ENCODE measurements at places on chromosomes 16 and 17.

DNA sequence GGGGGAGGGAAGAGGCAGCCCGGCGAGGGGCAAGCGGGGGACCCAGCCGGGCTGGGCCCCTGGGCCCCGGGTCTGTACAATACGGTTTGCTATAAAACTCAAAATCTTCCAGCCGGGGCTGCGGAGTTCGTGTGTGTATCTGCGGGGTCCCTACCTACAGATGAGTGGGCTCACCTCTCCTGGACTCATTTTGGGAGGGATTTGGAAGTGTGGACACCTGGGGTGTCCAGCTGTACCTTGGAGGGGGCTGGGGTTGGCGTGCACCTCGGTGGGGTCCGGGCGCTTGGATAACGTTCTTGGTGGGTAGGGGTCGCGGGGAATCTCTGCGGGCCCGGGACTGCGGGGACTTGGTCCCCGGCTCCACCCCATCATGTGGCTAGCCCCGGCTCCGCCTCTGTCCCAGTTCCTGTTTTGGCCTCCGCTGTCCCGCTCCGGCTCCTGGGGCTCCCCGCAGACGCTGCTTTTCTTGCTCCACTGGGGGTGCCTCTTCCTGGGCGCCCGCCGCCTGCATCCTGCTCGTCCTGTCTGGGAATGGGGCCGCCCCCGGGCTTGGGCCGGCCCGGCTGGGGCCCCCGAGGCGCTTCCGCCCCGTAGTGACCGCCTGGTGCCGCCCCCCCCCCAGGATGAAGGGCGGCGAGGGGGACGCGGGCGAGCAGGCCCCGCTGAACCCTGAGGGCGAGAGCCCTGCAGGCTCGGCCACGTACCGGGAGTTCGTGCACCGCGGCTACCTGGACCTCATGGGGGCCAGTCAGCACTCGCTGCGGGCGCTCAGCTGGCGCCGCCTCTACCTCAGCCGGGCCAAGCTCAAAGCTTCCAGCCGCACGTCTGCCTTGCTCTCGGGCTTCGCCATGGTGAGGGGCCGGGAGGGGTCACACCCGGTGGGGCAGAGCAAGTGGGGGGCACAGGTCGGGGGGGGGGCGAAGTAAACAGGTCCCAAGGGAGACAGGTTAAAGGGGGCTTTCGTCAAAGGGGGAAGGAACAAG is at the start of gene ORAI3:
ORAI3 (plus strand) TSS at position 402 of the 983 bp plus-strand sequence; CDS start at position 624, 222 bp downstream.
- DNase-seq, result peak; percentile 39

- no peak for DNase-seq
These were observed 50.2 kb upstream of the NDRG4 start for GRCh38 chr16:58449768-58450167.

DNA sequence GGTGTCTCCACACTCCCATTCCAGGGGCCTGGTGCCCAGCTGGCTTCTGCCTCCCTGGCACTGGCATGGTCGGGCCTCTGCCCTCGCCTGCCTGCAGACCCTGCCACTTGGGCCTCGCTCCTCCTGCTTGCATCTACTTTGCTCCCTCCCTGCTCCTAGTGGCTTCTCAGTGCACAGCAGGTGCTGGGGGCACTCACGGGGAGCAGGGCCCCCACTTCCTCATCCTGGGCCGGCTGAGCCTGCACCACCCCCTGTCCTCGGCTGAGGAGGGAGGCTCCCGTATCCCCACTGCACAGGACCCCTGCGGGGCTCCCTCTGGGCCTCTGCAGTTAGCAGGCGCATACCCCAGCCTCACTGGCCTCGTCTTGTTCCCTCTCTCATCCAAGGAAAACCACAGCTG is 35.2 kb downstream of the CIBAR2 start:
- DNase-seq, result no peak

GRCh38 chr16:67426950-67427349 is 4.0 kb upstream of the HSD11B2 start:
- DNase-seq, result no peak

DNA sequence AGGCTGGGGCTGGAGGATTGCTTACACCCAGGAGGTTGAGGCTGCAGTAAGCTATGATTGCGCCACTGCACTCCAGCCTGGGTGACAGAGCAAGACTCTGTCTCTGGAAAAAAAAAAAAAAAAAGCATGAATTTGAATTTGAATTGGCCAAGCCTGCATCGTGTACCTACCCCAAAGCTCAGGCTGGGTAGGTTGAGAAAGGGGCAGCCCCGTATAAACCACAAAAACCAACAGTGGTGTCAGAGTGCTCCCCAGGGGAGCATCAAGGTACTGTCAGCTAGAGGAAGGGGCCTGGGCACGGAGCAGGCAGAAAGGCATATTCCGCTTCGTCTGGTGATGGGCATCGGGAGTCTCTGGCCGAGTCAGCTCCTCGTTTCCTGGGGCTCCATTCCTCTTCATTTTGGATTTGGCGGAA is 40.9 kb downstream of the RAP1GAP2 start:
- DNase-seq, result no peak

GRCh38 chr17:79937391-79938335 is 98.0 kb downstream of the TBC1D16 start:
- DNase-seq, result no peak

DNA sequence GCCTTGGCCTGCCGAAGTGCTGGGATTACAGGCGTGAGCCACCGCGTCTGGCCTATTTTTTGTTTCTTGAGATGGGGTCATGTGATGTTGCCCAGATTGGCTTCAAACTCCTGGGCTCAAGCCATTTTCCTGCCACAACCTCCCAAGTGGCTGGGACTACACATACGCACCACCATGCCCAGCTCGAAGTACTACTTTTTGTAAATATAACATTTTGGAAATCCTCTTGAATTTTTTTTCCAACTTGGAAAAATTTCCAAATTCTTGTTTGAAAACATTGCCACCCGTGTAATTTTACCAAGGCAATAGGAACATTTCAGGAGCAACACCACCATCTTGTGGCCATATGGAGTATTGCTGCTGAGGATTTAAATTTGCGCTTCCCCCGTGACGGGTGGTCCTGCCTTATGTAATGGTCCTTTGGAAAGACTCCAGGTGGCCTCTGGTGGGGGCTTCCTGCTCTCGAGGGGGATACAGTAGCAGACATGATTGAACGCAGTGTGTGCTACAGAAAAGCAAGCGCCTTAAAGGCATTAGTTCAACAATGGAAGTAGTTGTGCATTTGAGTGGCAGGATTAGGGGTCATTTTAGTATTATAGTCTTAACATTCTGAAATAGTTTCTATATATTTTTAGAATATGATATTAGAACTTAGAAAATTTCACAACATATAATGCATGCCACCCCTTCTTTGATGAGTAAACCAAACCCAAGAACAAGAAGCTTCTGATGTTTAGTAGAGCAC is 8.0 kb downstream of the FLYWCH1 start:
- peak; percentile 58 for DNase-seq

DNA sequence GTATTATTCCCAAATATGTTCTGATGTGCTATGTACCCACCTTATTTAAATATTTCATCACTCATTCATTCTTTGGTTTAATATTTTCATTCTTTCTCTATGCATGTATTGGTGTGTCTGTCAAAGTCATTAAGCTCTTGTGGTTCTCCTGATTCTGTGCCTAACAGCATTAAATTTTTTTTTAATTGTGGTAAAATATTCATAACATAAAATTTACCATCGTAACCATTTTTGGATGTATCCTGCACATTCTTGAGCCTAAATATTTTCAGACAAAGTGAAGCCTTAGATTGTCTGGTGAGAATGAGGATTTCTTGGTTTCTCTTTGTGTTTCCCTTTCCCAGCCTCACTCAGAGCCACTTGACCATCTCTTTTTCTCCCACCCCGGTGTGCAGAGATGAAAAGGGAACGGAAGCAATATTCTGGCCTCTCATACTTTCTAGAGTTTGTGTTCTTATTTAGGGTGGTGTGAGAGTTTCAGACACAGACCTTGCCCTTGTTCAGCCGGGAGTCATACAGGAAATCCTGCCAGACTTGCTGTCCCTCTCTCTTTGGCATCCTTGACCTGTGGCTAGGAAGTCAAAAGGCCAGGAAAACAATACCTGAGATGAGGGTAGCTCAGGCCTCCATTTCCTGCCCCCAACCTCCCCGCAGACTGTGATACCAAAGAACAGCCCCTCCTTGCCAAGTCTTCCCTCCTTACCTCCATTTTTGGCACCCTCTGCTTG is 4.9 kb downstream of the CCL5 start:
- DNase-seq, result no peak

DNA sequence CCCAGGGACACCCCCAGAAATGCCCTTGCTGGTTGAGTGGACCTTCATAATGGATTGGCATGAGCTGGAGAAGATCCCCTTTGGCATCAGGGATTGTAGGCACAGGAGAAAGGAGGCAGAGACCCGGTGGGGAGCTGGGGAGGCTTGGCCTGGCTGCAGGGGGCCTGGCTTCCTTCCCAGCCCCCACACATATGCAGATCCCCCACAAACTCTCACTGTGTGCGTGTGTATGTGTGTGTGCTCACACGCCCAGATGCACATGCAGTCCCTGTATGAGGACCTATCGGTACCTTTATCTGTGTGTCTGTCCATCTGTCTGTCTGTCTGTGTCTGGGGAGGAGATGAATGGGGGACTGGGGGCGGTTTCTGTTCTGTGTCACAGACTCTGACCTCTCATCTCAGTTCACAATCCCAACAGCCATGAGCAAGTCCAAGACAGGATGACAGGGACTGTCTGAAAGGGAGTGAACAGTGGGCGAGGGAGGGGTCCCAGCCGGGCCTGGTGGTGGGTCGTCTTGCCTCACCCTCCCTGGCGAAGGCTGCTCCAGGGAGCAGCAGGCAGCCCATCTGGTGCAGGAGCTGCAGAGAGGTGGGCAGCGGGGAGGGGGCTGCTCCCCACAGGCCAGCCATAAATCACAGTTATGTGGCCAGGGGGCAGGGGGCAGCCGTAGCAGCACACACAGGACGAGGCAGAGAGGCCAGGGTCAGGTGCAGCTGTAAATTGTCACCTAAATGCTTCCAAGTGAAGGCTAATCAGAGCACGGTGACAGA is 46.7 kb upstream of the LHX1 start:
- DNase-seq, result no peak

- no peak for DNase-seq
These were observed 46.3 kb downstream of the CYB5D2 start for GRCh38 chr17:4189280-4189679.

- DNase-seq, result no peak
These were observed 51.6 kb downstream of the DNAH17 start for GRCh38 chr17:78525511-78526160.

- DNase-seq, result no peak
These were observed at the start of gene VAMP2 for GRCh38 chr17:8162233-8162996. TSS of gene VAMP2 (minus strand) at chr17:8162948. CDS start at chr17:8162879, 69 bp downstream.

DNA sequence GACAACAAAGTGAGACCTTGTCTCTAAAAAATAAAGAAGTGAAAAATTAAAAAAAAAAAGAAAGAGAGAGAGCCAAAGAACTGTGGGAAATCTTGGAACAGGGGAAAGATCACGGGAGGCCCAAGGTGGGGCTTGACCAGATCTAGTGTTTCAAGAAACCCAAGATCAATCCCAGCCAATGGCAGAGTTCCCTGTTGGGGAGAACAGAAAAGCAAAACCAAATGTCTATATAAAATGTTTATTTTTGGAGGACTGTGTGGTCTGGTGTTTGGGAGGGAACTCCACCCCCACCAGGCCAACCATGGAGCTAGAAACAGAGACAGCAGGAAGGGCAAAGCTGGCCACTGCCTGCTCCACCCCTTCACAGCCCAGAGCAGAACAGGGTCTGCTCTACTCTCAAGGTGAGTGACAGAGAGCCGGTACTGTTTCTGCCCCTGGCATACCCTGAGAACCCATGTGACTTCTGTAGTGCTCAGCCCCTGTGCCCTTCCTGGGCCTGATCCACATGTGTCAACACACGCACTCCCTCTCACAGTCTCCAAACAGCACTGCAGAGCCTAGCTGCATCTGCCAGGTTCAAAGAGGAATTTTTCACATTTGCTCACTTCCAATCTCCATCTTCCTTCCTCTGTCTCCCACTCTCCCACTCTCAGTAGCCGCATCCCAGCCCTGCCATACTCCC is 3.7 kb downstream of the TMEM101 start:
- DNase-seq, result no peak

- DNase-seq, result no peak
These were observed 16.0 kb downstream of the GUCY2D start for GRCh38 chr17:8018436-8018835.

- DNase-seq, result no peak
These were observed 12.7 kb upstream of the SPAG9 start for GRCh38 chr17:51133365-51133764.

- DNase-seq, result no peak
These were observed 100.2 kb downstream of the SEC14L1 start for GRCh38 chr17:77240976-77241375.
